ENCODE measurements at places on chromosomes 11 and 22.

DNA sequence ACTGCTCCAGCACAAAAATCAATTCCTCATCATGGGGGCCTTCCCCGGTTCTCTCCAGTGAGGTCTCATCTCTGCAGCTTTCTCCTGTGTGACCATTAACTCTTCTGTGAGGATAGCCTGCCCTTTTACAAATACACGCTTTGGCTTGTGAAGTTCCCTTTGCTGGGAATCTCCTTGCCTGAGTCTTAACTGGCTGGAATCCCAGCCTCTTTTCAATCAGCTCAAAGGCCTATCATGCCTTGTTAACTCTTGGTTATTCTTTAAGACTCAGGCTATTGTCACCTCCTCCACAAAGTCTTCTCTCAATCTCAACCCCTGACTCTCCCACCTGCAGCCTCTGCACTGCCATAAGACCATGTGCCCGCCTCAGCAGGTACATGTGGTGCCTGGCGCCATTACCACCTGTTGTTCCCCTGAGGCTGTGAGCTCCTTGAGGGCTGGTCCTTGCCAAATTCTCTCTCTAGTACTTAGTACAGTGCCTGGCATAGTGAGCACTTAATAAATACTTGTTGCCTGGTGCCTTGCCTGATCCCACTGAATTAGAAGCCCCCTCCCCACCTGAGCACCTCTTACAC lies 128.2 kb downstream of the ST3GAL4 start:
- DNase-seq, result no peak

- DNase-seq, result no peak
Observed at GRCh38 chr22:42261296-42261695, 9.2 kb downstream of the TCF20 start.

DNA sequence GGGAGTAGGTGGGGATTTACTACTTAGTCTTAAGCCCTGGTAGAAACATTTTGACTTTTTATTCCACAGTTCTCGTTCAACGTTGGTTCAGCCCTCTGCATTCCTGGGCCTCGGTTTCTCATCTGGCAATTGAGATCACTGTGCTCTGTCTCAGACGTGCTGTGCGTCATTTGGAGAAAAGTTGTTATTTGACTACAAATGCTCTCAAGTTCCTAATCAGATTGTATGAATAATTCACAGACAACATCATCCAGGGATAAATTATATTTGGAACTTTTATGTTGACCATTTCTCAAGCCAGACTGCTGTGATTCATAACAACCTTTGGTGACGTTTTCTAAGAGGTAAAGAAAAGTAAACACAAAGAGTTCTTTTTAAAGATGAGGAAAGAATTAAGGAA lies 69.2 kb downstream of the BLID start:
- DNase-seq, result no peak

DNA sequence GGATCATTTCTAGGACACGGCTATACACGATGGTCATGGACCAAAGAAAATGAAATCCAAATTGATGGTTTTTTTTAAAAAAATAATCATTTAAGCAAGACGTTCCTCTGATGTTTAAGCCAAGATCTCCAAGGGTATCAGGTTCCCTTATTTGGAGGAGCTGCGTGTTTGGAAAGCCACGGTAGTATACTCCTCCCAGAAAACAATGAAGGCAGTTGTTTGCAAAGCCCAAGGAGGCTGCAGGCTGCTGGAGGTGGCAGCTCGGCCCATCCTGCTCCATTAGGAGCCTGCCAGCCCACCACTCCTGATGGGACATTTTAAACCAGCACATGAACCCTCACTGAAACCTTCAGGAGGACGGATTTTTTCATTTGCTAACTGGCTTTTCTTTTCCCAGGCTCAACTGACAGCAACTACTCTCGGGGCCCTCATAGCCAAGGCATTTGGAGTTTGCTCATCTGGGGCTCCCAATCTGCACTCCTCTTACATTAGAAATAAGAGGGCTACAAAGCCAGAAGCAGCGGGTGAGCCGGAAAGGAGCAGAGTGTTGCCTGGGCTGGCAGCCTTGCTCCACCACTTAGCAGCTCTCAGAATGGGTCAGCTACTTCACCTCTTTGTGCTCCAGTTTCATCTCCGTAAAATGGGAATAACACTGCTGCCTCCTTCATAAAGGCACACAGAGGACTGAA lies 58.4 kb downstream of the ABTB2 start:
- no peak for DNase-seq

- DNase-seq, result no peak
Observed at GRCh38 chr11:42175203-42175602, 715.8 kb upstream of the LRRC4C start.

DNA sequence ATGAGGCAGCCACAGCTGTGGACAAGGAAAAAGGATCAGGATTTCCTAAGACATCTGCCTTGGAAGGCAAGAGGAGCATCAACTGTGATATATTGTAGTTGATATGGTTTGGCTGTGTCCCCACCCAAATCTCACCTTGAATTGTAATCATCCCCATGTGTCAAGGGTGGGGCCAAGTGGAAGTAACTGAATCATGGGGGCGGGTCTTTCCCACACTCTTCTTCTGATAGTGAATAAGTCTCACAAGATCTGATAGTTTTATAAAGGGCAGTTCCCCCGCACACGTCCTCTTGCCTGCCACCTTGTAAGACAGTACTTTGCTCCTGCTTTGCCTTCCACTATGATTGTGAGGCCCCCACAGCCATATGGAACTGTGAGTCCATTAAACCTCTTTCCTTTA lies 10.2 kb downstream of the RIC8A start:
- DNase-seq, result no peak

GRCh38 chr11:119415966-119416365 lies 7.0 kb downstream of the THY1 start:
- DNase-seq, result no peak

- DNase-seq, result no peak
Observed at GRCh38 chr11:89529626-89530380, 38.6 kb upstream of the NOX4 start.

DNA sequence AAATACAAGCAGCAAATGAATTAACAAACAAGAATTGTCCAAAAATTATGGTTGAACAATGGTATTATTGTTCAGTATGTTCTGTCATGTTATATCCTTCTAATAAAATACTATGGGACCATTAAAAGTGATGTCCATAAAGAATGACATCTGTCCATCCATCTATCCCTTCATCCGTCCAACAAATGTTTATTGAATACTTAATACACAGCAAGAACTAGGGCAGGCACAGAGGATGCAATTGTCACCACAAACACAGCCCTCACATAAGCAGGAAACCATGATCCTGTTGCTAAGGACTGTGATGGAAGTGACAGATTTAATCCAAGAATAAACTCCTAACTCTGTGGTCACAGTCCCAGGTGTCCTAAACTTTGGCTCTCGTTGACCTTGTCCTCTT lies 20.7 kb upstream of the B3GAT1 start:
- no peak for DNase-seq

GRCh38 chr11:74634537-74634936 lies 42.2 kb downstream of the POLD3 start:
- DNase-seq, result no peak

DNA sequence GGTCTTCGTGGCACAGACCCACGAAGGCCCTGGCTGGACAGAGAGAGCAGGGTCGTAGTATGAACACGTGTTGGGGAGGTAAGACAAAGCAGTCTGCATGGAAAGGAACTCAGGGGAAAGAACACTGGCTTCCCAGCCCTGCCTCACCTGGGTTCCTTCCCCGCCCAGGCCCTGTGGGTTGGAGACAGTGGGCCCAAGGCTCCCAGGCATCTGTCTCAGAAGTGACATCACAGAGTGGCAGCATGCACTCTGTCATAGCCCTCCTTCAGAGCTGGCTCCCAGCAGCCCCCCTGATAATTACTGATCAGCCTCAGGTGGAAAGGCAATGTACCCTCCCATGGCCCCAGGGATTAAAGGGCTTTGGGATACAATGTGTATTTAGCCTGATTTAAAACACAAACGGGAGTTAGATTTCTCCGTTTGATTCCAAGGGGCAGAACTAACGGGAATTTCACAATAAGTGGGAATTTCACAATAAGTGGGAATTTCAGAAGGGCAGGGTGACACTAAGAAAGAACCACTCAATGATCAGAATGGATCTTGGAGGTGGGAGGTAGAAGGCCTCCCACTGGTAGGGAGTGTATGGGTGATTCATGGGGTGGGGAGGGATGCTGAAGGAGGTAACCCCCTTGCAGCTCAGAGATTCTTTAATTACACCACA lies 65.1 kb downstream of the SLC22A12 start:
- no peak for DNase-seq

DNA sequence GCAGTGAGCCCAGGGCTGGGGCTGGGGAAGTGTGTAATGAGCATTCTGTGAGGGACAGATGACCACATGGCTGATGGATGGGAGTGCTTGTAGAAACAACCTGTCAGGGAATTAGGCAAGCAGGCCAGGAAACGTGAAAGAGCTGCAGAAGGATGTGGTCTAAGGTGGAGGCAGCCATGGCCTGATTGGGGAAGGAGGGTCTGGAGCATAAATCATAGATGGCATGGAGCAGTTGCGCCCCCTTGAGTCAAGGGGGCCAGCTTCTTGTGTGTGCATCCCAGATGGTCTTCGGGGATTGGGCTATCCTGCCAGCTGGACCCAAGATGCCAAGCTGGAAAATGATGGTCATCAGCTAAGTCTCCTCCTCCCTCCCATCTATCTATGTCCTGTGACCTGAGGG lies 119.4 kb upstream of the CLPB start:
- peak; percentile 29 for DNase-seq

DNA sequence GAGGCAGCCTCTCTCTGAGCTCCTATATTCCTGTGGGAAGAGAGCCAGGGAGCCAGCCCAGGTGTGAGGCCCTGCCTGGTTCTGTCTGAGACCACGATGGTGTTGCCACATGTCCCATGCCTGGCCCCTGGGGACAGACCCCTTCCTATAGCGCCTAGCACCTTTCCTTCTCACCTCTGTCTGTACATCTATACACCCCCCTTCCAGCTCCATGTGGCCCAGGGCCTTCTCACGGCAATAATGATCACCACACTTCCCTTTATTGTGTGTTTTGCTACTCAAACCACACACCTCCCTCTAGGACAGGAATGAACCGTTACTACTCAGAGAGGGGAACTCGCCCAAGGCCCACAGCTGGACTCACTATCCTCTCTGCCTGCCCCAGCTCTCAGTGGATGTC lies 12.8 kb downstream of the CD82 start:
- DNase-seq, result no peak

GRCh38 chr11:60916669-60917206 lies 2.8 kb downstream of the TMEM109 start:
- DNase-seq, result no peak

DNA sequence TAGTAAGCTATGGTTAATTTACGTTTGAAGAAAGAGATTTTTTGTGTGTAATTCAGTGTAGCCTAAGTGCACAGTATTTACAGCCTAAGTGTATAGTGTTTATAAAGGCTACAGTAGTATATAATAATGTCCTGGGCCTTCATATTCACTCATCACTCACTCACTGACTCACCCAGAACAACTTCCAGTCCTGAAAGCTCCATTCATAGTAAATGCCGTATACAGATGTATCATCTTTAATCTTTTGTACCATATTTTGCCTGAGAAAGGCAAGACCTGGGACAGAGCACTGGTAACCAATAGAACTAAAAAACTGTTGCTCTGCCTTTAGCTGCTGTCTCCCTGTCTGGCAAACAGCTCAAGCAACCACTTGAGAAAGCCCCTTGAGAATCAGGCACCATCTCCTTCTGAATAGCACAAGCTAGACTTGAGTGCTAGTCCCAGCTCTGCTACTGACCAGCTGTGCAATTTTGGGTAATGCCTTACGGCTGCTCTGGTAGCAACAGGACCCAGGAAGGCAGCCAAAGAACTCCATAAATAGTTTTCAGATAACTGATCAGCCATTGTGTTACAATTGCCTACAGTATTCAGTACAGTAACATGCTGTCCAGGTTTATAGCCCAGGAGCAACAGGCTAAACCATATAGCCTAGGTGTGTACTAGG lies 131.3 kb downstream of the KCNC1 start:
- DNase-seq, result no peak

- DNase-seq, result no peak
Observed at GRCh38 chr11:1708716-1709115, 11.7 kb downstream of the KRTAP5-6 start.

GRCh38 chr11:96204366-96204659 lies 138.7 kb downstream of the MAML2 start:
- DNase-seq, result no peak

DNA sequence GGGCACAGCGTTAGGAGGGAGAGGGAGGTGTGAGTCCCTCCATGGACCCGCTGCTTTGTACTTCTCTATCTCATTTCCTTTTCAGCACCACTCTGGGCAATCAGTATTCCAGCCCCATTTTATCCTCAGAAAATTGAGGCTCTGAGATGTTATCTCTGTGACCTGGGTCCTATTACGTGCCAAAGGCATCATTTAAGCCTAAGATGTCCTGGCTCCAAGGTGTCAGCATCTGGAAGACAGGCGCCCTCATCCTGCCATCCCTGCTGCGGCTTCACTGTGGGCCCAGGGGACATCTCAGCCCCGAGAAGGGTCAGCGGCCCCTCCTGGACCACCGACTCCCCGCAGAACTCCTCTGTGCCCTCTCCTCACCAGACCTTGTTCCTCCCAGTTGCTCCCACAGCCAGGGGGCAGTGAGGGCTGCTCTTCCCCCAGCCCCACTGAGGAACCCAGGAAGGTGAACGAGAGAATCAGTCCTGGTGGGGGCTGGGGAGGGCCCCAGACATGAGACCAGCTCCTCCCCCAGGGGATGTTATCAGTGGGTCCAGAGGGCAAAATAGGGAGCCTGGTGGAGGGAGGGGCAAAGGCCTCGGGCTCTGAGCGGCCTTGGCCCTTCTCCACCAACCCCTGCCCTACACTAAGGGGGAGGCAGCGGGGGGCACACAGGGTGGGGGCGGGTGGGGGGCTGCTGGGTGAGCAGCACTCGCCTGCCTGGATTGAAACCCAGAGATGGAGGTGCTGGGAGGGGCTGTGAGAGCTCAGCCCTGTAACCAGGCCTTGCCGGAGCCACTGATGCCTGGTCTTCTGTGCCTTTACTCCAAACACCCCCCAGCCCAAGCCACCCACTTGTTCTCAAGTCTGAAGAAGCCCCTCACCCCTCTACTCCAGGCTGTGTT lies 829 bp upstream of the APOC3 start:
- no peak for DNase-seq

DNA sequence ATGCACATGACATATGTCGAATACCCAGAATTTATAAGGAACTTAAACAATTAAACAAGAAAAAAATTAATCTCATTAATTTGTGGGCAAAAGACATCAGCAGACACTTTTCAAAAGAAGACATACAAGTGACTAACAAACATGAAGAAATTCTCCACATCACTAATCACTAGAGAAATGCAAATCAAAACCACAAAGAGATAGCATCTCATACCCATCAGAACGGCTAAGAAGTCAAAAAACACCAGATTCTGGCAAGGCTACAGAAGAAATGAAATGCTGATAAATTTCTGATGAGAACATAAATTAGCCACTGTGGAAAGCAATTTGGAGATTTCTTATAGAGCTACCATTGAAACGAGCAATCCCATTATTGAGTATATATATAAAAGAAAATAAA lies 210.6 kb upstream of the LUZP2 start:
- no peak for DNase-seq

- no peak for DNase-seq
Observed at GRCh38 chr11:11584937-11585336, 36.9 kb downstream of the GALNT18 start.

DNA sequence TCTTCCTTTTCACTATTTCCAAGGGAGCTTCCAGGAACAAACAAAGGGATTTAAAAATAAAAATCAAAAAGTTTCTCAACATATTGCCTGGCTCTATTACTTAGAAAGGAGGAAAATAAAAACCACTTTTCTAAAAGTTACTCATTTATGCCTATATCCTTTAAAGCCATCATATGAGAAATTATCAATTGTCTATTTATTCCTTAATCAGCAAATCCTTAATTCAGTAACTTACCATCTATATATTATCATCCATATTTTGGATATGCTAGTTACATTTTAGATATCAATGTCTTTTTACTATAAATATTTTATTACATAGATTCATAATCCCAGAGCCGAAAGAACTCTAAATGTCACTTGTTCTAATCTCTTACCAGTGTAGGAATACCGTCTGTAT lies 481.5 kb upstream of the ANO5 start:
- no peak for DNase-seq

Measured in OCI-LY7 (cell line).